Nucleus accumbens (tissue), 56 donors: ENCODE measurements at places on chromosomes 5 and 9.

DNA sequence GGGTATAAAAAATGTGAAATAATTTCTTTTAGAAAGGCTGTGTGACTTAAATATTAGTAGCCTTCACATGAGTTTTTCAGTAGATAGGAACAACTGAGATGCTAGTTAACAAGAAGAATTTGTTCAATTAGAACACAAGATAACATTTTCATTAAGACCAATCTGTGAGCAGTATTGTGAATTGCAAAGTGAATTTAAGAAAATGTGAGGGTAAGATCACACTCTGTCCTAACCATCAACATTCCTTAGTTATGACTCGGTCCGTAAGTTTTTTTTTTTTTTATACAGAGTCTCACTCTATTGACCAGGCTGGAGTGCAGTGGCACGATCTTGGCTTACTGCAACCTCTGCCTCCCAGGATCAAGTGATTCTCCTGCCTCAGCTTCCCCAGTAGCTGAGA, 180.2 kb upstream of the EGFLAM start:
- no peak for DNase-seq

DNA sequence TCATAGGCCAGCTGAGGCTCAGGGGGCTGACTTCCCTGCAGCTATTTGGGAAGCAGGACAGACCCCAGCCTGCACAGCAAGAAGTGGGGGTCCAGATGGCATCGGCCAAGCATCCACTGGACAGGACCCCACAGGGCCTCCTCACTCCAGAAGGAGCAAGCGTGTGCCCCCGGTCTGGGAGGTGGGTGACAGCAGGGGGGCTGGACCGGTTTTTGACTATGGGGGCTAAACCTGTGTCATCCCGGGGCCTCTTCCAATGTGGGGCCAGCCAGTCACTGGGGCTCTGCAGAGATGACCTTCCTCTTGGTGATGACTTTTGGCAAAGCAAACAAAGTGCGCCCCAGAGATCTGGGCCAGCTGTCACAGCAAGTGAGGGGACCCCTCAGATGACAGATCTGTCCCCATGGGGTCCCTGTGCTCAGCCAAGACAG, 163.9 kb downstream of the OLFM1 start:
- no peak for DNase-seq

DNA sequence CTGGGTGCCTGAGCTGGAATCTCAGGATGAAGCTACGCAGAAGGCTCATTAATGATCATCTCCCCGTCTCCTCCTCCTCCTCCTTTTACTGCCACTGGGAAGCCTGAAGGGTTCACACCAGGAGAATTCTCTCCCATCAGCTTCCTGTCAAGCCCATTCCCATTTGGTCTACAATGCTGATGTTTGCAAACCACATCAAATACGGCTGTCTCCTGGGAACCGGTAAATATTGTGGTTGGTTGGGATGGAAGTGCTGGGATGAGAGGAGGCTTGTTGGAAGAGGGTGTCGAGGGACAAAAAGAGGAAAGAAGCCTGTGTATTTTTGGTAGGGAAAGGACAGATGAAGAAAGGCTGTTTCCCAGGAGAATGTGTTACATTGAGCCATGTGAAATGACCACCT, 13.2 kb upstream of the S1PR3 start:
- no peak for DNase-seq

GRCh38 chr9:105296877-105297287, 52.4 kb downstream of the SLC44A1 start:
- DNase-seq = no peak

DNA sequence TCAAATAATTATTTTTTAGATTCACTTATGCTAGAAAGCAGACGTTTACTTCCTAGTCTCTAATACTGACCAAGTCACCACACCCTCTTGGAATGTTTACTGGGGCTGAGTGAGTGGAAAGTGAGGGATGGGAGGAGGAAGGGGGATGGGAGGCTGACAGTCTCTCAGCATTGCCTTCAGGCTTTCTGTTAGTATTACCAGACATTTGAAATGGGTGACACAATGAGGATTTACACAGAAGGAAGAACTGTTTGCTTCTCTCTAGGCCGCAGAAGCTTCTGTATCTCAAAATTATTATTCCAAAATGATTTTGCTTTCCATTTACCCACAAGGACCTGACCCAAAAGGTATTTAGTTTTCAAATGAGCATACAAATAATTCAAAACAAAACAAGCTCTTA, 232.8 kb upstream of the ZNF608 start:
- DNase-seq = no peak

DNA sequence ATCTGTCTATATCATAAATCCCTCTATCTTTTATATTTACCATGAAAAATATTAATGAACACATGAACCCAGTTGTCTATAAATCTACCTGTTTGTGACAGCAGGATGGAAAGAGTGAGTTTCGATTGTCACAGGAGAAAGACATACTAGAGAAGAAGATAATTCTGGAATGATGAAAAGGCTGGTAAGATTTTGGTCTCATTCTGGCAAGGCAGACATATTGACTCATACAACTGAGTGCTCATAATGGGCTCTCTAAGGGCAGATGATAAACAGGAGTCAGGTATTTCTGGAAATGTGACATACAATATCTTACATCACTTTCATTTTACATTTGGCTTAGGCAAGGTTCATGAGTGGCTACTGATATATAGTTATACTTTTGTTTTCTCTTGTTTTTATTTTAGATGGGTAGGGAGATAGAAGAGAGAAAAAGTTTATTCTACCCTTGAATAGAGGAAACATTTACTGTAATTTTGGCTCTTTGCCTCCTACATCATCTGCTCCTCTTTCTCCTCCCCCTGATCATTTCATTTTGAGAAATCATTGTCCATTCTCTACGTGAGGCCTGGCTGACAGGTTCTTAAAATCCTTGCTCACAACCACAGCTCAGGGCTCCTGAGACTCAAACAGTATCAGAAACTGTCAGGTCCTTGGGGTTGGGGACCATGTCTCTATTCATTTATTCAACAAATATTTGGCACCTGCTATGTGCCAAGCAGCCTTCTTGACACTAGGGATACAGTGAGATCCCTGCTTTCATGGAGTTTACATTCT, 14.4 kb downstream of the ELOVL7 start:
- no peak for DNase-seq

DNA sequence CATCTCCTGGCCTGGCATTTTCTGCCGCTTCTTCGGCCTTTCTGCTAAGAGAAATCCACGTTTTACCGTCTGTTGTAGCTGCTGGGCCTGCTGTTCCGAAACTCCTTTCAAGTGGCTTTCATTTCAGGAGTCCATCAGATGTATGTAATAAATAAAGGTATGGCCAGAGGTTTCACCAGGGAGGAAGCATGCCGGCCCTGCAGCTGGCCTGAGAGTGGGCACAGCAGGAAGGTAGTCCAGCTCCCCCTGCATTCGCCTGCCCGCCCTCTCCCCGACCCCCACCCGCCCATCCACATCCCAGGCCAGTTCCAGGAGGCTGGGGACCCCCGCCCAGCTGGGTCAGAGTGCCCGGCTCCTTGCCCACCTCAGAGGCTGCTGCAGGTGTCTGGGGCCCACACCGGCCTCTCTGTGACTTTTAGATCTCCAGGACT, 46.4 kb upstream of the EXOC3 start:
- no peak for DNase-seq

GRCh38 chr5:119074419-119074818, 3.5 kb downstream of the DMXL1 start:
- DNase-seq = no peak

GRCh38 chr9:108300306-108301287, 555.2 kb downstream of the ACTL7B start:
- DNase-seq = no peak

- peak; percentile 71 for DNase-seq
These were observed 143.6 kb downstream of the LHFPL2 start for GRCh38 chr5:78504704-78505677.

- no peak for DNase-seq
These were observed 108.7 kb downstream of the RGS3 start for GRCh38 chr9:113572076-113572861.

GRCh38 chr5:73157414-73158303, 15.3 kb upstream of the TMEM174 start:
- no peak for DNase-seq

DNA sequence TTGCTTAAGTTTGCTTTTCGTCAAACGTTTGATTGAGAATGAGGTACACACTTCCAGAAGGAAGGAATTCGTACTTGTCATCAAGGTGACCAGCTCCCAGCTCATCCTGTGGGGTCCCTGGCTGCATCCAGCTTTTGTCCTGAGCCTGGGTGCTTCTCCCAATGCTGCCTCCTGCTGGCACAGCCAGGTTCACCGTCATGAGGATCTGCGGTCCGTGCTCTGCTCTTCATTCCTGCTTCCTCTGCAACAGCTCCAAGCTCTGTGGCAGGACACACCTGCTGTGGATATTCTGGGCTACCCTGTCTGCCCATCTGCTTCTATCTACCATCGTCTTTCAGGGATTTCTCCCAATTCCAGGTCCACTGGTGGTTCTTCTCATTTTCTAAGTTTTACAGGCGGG, 13.3 kb upstream of the UBE2QL1 start:
- no peak for DNase-seq

DNA sequence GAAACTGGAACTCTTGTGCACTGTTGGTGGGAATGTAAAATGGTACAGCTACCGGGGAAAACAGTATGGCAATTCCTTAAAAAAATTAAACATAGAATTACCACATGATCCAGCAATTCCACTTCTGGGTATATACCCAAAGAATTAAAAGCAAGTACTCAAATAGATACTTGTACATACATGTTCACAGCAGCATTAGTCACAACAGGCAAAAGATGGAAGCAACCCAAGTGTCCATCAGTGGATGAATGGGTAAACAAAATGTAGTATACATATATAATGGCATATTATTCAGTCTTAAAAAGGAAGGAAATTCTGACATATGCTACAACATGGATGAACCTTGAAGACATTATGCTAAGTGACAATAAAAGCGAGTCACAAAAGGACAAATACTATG, 7.4 kb upstream of the SLC22A5 start:
- no peak for DNase-seq

DNA sequence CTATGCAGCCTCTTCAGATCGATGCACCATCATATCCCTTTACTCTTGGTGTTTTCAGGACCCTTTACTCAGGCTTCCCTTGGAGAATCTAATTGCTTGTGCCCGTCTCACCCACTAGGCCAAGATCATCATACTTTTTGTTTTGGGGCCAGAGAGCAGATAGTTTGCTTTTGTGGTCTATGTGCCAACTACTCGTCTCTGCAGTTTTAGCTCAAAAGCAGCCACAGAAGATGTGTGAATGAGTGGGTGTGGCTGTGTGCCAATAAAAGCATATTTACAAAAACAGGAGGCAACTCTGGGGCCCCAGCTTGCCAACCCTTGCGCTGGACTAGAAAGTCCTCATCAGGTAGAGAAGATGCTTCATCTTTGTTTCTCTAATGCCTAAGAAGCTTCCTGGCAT, 216.8 kb downstream of the SEMA5A start:
- no peak for DNase-seq

- DNase-seq = no peak
These were observed 694.8 kb downstream of the SEMA5A start for GRCh38 chr5:8851101-8851500.

DNA sequence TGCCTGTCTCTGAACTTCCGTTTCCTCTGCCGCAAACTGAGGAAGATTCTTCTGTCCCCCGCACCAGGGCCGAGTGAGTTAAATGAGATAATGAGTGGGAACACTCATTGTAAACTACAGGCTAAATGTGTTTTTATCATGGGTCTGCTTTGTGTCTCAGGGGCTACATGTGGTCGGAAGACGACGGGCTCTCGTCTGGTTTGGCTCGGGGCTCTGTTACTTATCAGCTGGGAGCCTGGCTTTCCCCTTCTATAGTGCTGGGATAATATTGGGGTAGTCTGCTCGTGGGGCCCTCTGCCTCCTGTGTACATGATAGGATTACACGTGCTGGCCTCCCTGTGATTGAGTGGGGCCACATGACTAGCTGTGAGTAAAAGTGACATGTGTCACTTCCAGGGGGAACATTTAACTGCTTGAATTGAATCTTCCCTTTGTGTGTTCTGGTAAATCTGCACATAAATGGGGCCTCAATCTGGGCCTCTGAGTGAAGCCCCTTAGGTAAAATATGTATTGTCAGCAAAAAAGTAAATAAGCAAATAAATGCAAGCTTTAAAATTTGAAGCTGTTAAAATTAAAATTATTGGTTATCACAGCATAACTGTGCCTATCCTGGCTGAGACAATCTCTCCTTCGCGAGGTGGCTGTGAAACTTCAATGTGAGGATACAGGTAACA, 86.9 kb upstream of the SH3PXD2B start:
- no peak for DNase-seq

DNA sequence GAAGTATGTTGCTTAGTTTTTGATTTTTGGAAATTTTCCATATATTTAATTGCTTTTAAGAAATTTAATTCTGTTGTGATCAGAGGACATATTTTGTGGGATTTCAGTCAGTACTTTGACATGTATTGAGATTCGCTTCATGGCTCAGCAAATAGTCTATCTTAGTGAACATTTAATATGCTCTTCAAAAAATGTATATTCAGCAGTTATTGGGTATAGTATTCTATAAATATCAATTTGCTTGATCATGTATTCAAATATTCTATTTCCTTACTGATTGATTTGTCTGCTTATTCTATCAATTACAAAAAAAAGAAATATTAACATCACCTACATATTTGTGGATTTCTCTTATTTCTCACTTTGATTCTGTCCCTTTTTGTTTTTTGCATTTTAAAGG, 79.5 kb upstream of the HAND1 start:
- DNase-seq = no peak

DNA sequence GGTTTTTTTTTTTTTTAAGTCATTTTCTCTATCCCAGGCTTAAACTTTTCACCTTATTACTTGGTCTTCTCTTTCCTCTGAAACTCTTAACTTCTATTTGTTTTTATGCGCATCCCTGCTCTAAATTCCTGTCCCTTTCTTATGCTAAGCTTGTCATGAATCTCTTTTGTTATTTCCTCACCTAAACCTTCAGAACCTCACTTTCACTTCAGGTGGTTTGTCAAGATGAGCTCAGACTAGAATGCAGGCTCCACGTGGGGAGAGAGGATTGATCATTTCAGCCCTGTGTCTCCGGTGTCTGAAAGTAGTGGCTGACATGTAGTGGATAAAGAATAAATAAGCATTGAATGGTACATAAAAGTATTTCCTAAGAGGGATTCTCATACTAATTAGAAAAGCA, 63.6 kb downstream of the ANXA1 start:
- no peak for DNase-seq

- DNase-seq = no peak
These were observed 41.4 kb downstream of the TLE4 start for GRCh38 chr9:79613145-79613544.

DNA sequence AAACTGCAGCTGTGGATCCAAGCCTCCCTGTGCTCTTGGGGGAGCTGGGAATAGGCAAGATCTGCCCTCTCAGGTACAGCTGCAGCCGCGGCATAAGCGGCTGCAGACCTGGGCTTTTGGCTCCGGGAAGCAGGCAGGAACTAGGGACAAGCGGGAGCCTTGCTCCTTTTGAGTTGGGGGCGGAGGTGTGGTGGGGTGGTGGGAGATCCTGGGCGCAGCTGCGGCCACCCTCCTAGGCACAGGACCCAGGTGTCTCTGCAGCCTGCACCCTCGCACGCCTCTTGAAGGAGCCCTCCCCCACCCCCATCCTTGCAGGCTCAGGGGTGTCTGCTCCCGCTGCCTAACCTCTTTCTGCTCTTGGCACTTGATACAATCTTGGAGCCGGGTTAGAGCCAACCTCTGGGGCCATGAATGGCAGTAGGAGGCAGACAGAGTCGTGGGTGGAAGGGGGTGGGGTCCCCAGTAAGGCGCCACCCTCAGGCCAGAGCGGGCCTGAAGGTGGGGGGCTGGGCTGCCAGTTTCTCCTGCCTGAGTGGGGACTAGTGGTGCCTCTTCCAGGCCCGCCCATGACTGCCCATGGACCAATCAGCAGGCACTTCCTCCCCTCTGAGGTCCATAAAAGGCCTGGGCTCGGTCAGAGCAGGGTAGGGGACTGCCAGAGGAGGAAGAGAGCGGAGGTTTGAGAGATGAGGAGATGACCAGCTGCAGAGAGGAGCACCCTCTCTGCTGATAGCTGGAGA, 267.6 kb upstream of the TNC start:
- DNase-seq = no peak
